Activated CD8-positive, alpha-beta T cell treated with anti-CD3 and anti-CD28 coated beads, Interleukin-2, amount 10 ng/mL, durations not matched to agents 7 days and 5 days (primary cell): ENCODE measurements at places on chromosomes 5 and 9. TPM values are rescaled to one million over a fixed set of nuclear protein-coding genes. Genes with fewer than 3 reads are reported as not detected.

DNA sequence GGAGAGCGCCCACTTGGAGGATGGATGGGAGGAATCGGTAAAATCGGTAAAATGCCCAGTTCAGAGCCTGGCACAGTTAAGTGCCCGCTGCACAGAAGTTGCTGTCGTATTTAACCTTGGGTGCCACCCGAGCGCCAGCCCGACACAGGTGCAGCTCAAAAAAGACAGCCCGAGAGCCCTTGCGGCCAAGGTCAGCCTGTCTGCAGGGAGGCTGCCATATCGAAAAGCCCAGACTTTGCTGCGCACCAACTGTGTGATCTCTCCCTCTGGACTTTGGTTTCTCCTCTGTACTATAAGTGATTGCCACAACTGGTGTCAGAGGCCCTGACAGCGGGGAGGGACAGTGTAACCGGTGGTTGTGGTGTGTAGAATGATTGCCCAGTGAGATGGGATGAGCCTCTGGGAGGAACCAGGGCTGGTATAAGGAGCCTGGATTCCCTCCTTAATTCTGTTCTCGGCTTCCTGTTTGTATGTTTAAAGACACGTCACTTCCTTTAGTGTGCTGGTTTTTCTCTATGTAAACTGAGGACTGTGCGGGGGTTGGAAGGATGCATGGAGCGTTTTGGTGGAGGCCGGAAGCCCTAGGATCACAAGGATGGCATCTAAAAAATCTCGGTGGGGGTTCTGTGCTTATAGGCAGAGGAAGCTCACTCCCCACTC lies 792 bp downstream of the NTMT1 start:
- peak; percentile 63 for DNase-seq

GADD45G gene
- total RNA-seq, result 7.4 TPM

DNA sequence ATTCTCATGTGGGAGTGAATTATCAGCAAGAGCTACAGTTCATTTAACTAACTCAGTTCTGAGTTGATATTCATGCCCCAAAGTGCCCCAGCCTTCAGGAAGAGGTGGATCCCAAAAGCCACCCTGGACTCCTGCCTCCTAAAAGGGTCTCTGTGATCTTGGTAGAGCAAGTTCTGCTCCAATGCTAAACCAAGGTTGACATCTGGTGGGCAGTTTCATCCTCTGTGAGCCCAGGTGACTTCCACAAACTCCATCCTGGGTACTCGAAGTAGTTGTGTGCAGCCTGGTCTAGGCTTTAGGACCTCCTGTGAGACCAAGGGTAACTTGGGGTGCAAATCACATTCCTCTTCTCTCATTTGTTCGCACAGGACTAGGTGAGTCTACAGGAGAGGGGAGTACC lies 816.8 kb downstream of the MTRR start:
- no peak for DNase-seq

SLC46A2 gene
- not detected for total RNA-seq

OCLN gene
- 2.2 TPM for total RNA-seq

ALDH1A1 gene
- not detected for total RNA-seq

GRCh38 chr5:82470185-82470994 lies 192.2 kb upstream of the RPS23 start:
- no peak for DNase-seq

HMMR gene
- 87.7 TPM for total RNA-seq

DNA sequence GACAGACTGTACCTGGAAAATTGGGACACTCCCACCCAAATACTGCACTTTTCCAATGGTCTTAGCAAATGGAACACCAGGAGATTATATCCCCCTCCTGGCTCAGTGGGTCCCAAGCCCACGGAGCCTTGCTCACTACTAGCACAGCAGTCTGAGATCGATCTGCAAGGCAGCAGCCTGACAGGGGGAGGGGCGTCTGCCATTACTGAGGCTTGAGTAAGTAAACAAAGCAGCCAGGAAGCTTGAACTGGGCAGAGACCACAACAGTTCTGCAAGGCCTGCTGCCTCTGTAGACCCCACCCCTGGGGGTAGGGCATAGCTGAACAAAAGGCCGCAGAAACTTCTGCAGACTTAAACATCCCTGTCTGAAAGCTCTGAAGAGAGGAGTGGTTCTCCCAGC lies 260.0 kb upstream of the ST8SIA4 start:
- DNase-seq, result no peak

DNA sequence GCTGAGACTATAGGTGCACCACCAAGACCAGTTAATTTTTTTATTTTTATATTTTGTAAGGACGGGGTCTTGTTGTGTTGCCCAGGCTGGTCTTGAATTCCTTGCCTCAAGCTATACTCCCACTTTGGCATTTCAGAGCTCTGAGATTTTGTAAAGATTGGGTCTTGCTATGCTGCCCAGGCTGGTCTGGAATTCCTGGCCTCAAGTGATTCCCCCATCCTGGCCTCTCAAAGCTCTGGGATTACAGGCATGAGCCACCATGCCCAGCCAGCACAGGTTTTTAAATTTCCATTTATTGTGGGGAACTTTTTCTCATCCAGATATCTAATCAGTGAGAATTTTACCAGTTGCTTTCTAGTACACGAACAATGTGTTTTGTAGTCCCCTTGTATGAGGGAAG lies 156.1 kb upstream of the VLDLR start:
- DNase-seq, result no peak

DNA sequence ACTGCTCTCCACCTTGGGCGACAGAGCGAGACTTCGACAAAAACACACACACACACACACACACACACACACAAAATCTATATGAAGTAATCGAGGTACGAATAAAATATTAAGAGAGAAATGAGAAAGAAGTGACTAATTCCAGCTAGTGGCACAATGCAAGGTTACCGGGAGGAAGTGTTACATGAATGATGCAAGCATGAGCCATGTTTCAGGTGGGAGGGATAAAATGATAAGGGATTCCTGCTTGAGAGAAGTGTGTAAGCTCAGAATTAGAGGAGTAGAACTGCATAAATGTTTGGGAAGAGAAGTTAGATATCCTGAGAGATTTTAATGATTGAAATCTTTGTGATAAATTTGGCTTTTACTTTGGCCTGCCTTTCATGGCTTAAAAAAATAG lies 18.8 kb downstream of the HAPLN1 start:
- no peak for DNase-seq

GPRIN1 gene
- total RNA-seq, result 1.9 TPM

DNA sequence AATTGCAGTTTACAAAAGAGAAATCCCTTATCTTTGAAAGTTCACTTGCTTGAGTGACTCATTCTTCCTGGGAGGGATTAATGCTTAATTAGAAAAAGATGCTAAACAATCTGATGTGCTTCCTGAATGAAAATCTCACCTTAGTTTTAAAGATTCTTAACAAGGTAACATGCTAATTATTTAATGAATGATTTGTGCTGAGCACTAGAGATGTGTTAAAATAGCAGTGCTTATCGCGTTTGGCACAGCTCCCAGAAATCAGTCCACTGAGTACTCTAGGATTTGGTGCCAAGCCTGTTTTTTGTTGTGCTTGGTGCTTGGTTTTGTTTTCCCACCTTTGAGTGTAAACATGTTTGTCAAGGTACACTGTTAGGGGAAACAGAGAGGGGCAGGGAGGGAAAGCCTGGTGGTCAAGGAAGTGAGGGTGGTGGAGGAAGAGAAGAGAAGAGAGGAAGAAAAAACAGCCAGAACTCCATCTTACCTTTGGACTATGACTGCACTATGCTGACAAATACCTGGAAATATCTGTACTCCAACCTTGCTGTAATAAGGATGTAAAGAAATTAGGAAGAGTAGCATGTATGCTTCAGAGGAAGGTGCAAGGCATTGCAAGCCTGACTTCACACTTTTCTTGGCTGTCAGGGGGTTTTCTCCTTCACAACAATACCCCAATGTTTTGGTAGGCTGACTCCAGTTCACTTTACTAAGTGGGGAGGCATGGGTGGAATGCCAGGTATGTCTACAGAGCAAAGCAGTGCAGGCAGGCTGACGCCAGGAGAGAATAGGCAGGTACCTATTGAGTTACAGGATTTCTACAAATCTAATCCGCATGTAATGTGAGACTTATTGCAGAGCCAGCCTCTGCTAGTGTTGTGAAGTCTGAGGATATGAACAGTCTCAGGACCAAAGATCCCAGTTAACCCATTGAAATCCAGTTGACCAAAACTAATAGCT lies 157.2 kb upstream of the ISL1 start:
- DNase-seq, result no peak

RGS7BP gene
- total RNA-seq, result not detected

GARIN3 gene
- not detected for total RNA-seq

GRCh38 chr5:141814064-141814964 lies 63.9 kb downstream of the PCDH1 start:
- peak; percentile 55 for DNase-seq
